Right ventricle myocardium superior (tissue), 1 donor: ENCODE measurements at places on chromosomes 5 and 9.

DNA sequence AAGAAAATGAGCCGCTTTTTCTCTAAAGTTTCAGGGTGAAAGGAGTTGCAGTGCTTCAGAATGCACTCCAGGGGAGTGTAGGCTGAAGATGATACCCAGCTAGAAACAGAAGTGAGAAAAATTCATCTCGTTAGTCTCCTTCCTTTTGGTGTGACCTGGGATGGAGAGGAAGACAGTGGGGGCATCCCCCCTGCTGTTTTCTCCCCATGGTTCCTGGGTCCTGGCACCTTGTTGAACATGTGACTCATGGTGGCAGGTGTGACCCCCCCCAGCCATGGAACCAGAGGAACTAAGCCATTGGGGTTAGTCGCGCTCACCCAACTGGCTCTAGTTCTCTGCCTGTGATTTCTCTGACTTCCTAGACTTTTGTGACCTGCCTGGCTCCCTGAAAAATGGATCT, 424.6 kb downstream of the CSNK1G3 start:
- DNase-seq, result no peak

DNA sequence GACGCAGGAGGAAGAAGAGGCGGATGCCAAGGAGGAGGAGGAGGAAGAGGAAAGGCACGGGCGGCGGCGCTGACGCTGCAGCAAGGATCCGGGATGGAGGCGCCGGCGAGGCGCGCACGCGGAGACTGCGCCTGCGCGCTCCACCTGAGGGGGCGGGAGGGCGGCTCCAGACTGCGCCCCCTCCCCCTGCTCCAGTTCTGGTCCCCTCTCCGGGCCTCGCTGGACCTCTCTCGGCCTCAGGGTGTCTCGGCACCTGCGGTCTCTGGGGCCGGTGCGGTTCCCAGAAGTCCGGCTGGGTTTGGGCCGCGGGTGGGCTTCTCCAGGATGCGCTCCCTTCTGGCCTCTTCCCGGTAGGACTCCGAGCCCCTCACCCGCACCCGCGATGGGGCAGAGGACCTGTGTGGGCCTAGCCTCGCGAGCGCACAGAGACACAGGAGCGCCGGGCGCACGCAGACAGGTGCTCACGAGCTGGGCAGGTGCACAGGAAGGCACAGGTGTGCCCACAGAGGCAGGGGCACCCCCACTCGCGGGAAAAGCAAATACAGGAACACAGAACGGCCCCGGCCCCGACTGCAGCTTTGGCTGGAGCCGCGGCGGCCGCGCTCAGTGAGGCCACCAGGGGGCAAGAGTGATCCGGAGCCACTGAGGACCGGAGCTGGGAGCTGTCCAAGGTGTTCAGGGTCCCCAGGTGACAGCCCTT, at the start of gene NPDC1:
Gene NPDC1 (minus strand): TSS at position 90 of the 700 bp plus-strand sequence. CDS start 188 bp downstream, outside the sequence.
- peak; percentile 90 for DNase-seq

GRCh38 chr5:151448038-151448985, 909 bp downstream of the SLC36A1 start:
- no peak for DNase-seq

DNA sequence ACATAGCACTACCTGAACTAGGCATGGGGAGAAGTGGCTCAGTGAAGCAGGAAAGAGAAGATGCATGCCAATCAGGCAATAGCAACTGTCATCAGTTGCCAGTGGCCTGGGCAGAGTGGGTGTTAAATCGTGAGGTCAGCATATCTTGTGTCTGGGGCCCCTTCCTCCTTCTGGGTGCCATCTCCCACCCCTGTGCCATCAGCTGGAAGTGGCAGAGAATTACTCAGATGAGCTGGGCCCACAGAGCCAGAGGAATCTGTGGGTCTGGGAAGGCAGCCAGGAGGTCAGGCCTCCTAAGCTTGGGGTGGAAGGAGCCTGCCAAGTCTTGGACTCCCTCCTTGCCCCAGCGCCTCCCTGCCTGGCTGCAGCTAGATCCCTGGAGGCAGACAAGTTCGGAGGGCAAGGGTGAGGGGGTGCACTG, 66.5 kb downstream of the GALNT12 start:
- peak; percentile 82 for DNase-seq

- DNase-seq, result no peak
These were observed 9.4 kb upstream of the HRCT1 start for GRCh38 chr9:35896570-35896969.

- no peak for DNase-seq
These were observed 110.1 kb downstream of the MED27 start for GRCh38 chr9:131969469-131969989.

DNA sequence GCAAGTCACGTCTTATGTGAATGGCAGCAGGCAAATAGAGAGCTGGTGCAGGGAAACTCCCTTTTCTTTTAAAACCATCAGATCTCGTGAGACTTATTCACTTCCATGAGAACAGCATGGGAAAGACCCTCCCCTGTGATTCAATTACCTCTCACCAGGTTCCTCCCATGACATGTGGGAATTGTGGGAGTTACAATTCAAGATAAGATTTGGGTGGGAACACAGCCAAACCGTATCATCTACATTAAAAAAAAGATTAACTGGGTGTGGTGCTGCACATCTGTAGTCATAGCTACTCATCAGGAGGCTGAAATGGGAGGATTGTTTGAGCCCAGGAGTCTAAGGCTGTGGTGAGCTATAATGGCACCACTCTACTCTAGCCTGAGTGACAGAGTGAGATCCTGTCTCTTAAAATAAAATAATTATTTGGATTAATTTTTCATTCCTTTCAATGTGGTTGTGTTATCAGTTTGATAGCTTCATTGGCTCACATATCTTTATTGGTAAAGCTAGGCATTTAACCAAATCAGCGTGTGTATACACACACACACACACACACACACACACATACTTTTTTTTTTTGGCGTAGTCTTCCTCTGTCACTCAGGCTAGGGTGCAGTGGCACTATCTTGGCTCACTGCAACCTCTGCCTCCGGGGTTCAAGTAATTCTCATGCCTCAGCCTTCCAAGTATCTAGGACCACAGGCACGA, 21.8 kb downstream of the DENND4C start:
- DNase-seq, result no peak

DNA sequence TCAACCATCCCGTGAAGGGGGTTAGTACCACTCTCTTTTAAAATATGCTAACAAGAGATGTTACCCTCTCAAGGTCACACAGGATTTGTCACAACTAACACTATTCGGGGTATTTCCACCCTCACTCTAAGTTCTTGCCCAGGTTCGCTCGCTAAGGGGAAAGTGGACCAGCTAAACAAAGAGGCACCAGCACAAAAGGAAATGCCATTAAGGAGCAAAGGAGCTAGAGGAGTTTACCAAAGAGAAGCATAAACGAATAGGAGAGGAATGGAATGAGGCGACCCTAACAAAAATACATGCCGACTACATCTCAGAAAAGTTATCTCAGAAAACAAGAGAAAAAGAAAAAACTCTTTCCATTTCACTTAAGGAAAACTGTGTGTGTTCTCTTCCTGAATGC, 170.9 kb downstream of the DCP2 start:
- DNase-seq, result no peak

GRCh38 chr5:17184588-17184987, 32.8 kb upstream of the BASP1 start:
- no peak for DNase-seq

DNA sequence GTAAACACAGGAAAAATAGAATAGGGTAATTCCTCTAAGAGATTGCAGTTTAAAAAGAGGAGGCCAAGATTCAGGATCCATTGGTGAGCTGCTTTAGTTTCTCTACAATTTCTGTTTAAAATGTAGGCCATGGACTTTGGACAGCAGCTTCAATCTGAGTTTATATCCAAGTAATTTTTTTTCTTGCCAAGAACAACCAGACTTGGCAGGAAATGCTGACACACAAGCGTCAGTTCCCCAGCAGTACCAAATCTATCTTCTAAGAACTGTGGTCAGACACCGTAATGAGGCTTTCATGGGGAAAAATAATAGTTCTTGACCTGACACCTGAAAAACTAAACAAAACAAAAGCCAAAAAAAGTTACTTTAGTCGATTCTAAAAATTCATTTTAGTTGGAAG, 528.8 kb downstream of the CSNK1G3 start:
- no peak for DNase-seq

GRCh38 chr5:127933348-127933747, 150.2 kb upstream of the SLC12A2 start:
- no peak for DNase-seq

GRCh38 chr9:27679338-27679737, 106.1 kb upstream of the C9orf72 start:
- DNase-seq, result no peak

- no peak for DNase-seq
These were observed 36.0 kb downstream of the TTC1 start for GRCh38 chr5:160044967-160045366.

DNA sequence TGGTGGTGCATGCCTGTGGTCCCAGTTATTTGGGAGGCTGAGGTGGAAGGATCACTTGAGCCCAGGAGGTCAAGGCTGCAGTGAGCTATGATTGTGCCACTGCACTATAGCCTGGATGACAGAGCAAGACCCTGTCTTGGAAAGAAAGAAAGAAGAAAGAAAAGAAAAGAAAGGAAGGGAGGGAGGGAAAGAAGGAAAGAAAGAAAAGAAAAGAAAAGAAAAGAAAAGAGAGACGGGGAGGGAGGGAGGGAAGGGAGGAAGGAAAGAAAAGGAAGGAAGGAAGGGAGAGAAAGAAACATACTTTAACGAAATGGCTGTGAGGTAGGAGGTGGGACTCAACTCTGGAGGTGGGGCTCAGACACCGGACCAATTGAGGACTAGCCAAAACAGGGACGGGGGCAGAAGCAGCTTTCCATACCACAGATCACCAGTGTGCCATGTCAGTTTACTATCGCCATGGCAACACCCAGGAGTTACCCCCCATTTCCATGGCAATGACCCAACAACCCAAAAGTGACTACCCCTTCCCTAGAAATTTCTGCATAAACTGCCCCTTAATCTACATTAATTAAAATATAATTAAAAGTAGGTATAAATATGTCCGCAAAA, 21.3 kb downstream of the PTGES start:
- no peak for DNase-seq

- no peak for DNase-seq
These were observed 104.0 kb upstream of the POU5F2 start for GRCh38 chr5:93845376-93845775.

- DNase-seq, result no peak
These were observed 1126.4 kb upstream of the SEMA6A start for GRCh38 chr5:117701062-117701461.

GRCh38 chr9:71743217-71743705, 25.1 kb downstream of the CEMIP2 start:
- DNase-seq, result no peak

DNA sequence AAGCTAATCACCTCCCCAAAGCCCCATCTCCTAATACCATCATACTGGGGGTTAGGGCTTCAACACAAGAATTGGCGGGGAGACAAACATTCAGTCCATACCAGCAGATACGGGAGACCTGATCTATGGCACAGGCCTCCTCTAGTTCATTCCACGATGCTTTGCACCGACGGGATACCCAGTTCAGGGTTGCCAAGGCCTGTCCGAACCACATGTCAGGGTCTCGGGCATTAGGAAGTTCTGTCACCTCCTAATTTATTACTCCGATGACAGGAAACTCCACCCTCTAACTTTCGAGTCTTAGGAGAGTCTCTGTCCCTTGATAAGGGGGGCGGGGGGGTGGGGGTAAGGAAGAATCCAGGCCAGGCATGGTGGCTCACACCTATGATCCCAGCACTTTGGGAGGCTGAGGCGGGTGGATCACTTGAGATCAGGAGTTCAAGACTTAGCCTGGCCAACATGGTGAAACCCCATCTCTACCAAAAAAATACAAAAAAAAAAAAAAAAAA, 23.8 kb upstream of the ANKRD33B start:
- DNase-seq, result no peak

GRCh38 chr9:89430995-89431394, 66.9 kb downstream of the SEMA4D start:
- no peak for DNase-seq

- no peak for DNase-seq
These were observed 476.6 kb upstream of the SGCD start for GRCh38 chr5:155850370-155850769.

- no peak for DNase-seq
These were observed 72.8 kb downstream of the NR6A1 start for GRCh38 chr9:124698265-124698664.

GRCh38 chr5:96997265-96997859, 61.5 kb downstream of the LNPEP start:
- no peak for DNase-seq

DNA sequence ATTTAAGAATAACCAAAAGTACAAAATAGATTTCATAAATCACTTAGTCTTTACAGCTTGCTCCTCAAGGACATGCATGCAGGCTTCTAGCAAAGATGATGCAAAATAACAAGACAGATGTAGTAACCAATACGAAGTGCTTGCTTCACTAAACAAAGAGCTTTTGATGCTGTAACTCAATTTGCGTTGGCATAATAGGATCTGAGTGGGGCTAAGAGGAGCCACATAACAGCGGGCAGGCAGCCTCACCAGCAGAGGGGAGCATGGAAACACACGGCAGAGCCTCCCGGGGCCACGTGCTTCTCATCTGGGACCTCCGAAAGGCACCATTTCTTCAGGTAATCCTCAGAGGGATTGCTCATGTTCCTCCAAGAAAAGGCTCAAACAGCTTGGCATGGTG, 139.7 kb downstream of the C5orf15 start:
- DNase-seq, result no peak

- no peak for DNase-seq
These were observed 21.3 kb downstream of the PCDHGC5 start for GRCh38 chr5:141510160-141510559.

DNA sequence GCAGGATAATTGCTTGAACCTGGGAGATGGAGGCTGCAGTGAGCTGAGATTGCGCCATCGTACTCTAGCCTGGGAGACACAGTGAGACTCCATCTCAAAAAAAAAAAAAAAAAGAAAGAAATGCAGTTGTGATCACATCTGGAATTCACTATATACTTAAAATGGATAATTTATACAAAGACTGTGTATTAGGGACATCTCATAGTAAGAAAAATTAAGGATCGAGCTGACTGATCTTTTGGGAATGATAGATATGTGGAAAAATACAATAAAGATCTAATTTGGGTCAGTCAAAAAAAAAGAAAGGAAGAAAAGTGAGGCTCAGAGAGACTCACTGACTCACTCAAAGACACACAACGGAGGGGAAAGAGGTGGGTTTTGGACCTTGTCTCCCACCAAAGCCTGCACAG, 73.2 kb upstream of the STXBP1 start:
- no peak for DNase-seq

DNA sequence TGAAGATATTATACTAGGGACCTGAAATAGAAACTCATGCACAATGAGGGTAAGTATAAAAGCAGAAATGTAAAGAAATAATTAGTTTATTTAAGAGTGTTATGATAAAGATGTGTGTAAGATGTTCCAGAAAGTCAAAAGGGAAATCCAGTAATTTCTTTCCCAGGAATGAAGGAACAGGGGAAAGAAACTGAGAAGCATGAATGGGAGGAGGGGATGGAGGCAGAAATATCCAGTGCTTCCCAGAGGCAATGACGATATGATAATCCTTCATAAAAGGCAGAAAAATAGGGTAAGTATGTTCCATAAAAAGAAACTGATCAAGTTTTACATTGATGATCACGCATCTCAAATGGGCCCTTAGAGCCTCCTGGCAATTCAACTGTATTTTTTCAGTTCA, 120.7 kb upstream of the LPAR1 start:
- DNase-seq, result no peak

- DNase-seq, result peak; percentile 48
These were observed 16.5 kb downstream of the KIAA1958 start for GRCh38 chr9:112503170-112503569.
